ENCODE measurements at places on chromosomes 4 and X.

GRCh38 chr4:3836756-3837601 is 70.8 kb downstream of the ADRA2C start:
- DNase-seq, result no peak

- no peak for DNase-seq
These were observed 56.3 kb upstream of the DCTD start for GRCh38 chr4:182973511-182973911.

DNA sequence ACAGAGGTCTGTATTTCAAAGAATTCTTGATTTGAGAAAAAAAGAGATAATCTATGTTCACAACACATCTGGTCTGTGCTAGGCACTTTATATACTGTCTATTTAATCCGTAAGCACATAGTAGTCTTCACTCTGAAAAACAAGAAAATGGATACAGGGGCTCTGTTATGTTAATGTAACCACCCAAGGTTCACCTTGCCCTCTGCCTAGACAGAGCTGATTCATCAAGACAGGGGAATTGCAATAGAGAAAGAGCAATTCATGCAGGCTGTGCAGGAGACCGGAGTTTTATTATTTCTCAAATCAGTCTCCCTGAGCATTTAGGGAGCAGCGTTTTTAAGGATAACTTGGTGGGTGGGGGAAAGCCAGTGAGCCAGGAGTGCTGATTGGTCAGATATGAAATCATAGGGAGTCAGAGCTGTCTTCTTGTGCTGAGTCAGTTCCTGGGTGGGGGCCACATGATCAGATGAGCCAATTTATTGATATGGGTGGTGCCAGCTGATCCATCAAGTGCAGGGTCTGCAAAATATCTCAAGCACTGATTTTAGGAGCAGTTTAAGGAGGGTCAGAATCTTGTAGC is 92.9 kb upstream of the TNIP3 start:
- DNase-seq, result no peak

DNA sequence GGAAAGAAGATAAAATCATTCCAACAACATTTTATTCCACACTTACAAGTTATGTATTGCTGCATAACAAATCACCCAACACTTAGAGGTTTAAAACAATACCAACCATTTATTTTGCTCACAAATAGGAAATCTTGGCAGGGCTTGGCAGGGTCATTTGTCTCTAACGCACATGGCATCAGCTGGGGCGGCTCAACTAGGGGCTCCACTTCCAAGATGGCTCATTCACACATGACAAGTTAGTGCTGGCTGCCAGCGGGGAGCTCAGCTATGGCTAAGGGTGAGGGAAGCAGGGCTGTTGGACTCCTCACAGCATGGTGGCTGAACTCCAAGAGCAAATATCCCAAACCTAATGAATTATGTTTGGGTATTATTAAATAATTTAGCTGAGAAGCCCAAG is 377.0 kb downstream of the ZNF674 start:
- DNase-seq, result no peak

DNA sequence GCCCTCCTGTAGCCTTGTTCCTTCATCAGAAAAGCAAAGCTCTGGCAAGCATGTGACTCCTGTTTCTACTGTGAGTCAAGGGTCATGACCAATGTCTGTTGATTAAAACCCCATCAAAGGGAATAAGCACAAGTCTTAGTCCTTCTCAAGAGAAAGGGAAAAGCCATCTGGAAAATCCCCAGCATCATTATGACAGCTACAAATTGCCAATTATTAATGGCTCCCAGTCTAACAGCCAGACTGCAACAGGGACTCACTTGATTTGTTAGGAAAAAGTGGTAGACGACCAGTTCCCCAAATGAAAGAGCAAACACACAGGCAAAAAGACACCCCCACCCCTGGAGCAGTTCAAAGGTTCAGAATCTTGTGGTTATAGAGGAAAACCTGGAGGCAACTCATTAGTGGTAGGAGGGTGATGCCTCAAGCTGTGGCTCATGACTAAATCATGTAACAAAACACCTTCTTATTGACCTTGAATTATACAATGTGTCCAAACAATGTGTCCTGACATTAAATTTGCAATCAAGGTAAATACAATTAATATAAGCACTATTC is 315.7 kb downstream of the HNRNPD start:
- DNase-seq, result no peak

- no peak for DNase-seq
These were observed 8.7 kb downstream of the GUCY2F start for GRCh38 chrX:109472939-109473735.

Data from CD4-positive, alpha-beta memory T cell (primary cell).